ENCODE measurements at places on chromosomes 11 and 22.

DNA sequence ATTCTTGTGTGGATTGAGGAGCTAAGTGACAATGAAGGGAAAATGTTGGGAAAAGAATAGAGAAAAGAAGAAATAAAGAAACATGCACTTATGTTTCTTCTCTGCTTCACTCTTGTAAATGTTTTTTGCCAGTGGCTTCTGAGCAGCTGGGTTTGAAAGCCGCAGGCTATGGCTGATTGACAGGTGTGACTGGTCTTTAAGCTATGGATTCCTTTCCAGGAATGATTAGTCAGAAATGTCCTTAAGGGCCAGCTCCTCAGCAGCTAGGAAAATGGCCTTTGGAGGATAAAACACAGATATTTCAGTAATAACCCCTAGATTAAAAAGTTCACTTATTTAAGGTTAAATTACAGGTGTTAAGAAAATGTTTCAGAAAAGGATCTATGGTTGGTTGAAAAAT is 6.5 kb upstream of the USP28 start:
- DNase-seq = no peak

GRCh38 chr22:29053048-29053702 is 8.5 kb downstream of the C22orf31 start:
- no peak for DNase-seq

DNA sequence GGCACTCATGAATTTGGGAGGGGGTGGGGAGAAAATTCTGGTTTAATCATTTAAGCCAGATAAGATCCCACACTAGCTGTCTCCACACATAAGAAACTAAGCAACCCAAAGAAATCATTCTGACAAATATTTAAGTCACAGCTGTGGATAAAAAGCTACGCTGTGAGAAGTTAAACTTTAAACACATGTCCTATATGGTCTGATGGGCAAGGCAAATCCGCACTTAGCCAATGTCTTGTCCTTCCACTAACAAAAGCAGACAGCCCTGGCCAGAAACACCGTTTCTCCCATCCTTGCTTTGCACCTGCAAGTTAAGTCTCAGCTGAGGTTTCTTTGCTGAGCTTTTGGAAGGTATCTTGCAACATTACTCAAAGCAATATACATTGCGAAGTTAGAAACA is 68.0 kb downstream of the ETS1 start:
- DNase-seq = no peak

DNA sequence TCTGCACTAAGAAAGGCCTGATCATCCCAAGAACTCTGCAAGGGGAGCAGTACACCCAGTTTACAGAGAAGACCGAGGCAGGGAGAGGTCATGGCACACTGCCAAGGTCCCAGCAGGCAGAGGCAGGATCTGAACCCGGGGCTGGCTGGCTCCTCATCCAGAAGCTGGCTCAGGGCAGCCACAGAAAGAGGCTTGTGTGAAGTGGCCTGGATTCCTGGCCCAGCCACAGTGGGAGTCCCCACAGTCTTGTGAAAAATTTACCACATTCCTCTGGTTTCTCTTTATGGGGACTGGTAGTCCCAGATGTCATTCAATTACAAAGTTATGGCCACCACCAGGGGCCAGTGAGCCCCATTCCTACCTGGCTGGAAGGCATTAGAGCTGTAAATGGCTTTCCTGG is 440.5 kb downstream of the MIAT start:
- DNase-seq = no peak

DNA sequence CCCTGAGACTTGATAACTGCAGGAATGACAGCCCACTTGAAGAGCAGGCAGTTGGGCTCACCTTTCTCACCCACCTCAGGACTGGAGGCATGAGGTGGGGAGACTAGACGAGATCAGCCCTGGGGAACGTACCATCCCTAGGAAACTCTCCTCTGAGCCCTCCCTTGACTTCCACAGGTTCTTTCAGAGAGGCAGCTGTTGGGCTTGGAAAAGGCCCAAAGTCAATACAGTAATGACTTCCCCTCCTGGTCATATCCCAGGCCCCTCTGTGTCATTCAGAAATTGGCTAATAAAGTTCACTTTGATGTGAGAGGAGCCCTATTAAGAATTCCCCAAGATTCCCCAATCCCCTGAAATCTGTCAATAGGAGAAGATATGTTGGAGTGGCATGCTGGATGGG is 5.8 kb upstream of the NECTIN1 start:
- no peak for DNase-seq

- DNase-seq = no peak
These were observed 8.3 kb upstream of the RCE1 start for GRCh38 chr11:66834943-66835342.

DNA sequence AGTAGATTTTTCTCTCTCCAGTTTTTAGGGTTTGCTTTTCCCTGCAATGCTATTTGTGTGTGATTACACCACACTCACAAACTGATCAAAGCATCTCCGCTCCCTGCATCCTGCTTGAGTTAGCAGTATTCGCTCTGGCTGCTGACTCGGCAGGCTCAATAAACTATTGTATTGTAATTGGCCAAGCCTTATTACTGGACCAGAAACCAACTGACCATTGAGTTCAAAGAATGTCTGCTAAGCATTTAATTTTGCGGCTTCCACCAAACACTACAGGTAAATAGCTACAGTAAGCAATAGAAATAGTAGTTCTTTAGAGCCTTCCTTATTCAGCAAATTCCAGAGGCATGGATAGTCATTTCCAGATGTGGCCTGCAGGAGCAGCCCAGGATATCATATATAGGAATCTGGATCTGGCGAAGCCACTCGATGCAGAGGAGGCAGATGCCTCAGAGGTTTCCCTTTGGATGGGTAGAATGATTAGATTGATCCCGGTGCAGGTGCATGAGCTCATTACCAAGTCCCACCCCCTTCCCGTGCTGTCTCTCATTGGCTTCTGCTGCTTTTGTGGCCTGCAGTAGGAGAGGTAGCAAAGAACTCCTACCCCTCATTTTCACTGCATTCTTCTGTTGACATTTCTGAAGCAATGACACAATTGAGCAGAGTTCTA is 77.3 kb downstream of the COMMD9 start:
- DNase-seq = no peak

- no peak for DNase-seq
These were observed 104.1 kb upstream of the E2F8 start for GRCh38 chr11:19344661-19345518.

GRCh38 chr11:3834664-3835461 is 5.9 kb downstream of the RHOG start:
- no peak for DNase-seq

DNA sequence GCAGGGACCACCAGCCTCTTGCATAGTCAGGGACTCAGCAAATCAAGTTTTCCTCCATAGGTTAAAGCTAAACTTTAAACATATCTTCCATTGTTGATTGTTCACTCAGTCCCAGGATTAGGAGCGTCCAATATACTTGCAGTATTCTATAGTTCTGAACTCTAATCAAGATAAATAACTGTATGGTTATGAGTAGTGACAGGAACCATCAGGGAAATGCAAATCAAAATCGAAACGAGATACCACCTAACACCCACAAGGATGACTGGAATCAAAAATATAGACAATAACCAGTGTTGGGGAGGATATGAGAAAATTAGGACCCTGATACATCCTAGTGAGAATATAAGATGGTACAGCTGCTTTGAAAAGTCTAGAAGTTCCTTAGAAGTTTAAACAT is 190.0 kb downstream of the ETS1 start:
- DNase-seq = no peak

DNA sequence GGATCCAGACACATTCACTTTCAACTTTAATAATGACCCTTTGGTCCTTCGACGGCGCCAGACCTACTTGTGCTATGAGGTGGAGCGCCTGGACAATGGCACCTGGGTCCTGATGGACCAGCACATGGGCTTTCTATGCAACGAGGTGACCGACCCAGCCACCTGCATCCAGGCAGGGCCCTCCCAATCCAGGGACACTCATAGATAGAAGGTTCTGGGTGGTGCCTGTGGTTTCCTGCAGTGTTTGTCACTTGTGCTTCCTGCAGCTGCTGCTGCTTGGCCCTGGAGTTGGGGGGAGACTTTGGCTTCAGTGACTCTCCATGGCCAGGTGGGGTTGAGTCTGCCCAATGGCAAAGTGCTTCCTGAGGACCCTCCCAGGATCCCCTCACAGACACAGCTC is 7.3 kb downstream of the APOBEC3B start:
- DNase-seq = no peak

- no peak for DNase-seq
These were observed 12.2 kb upstream of the CRKL start for GRCh38 chr22:20904980-20905355.

- DNase-seq = no peak
These were observed 21.9 kb downstream of the MMP13 start for GRCh38 chr11:102933627-102934026.

- DNase-seq = no peak
These were observed 6.6 kb downstream of the NEAT1 start for GRCh38 chr11:65429068-65429681.

- no peak for DNase-seq
These were observed 297.9 kb upstream of the C11orf87 start for GRCh38 chr11:109123816-109124787.

DNA sequence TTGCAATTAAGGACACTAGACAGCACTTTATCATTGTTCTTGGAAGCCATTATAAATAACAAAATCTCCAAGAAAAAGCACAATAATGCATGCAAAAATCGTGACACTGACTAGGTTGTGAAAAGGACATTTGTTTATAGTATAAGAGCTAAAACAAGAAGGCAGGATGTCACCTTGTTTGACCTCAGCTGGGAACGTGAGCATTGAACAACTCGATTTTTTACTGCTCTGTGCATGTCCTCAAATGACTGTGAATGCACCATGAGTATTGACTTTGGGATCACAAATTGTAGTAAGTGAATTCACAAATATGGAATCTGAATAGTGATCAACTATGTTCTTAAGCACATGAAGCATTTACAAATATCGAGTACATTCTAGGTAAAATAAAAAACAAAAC is 35.3 kb upstream of the ARHGAP20 start:
- DNase-seq = no peak

DNA sequence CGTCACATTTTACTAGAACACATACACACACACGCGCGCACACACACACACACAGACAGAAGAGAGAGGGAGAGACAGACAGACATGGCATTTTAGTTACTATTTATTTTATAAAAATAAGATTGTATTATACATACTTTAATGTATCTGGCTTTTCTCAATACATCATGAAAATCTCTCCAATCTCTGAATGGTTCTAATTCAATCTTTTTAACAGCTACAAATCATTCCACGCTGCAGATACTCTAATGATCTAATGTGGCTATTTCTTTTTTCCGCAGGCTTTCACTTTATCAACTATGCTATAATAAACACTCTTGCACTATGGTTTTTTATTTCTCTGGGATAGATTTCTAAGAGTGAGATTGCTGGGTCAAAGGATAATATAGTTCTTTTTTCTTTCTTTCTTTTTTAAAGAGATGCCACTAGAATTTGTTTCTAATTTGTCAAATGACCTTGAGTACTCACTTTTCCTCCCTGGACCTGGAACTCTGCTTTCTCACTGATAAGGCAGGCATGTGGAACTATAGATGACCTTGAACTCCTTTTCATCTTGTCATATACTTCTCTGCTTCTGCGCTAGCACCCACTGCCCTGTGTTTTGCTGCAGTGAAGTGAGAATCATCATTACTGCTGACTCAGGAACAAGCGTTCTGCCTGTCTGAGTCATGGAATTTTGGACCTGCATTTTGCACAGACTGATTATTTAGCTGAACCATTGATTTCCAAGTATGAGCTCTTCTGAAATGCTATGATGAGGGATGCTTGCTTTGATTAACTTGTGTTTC is 4.9 kb upstream of the SLC6A5 start:
- DNase-seq = no peak

DNA sequence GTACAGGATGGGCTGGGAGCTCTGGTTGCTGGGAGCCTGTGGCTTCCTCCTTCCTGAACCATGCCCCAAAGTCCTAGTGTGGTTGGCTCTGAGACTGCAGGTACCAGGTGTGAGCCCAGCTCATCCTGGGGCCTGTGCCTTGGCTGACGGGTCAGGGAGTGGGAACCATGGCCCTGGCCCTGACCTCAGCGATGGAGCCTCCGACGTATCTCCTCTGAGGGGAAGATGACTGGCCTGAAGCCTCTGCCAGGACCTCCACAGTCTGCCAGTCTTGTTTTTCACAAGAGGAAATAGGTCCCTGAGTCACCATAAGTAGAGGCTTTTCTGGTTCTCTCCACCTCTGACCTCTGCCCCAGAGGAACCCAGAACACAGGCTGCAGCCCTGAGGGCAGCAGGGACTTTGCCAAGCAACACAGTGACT is 3.4 kb downstream of the RCE1 start:
- no peak for DNase-seq

GRCh38 chr22:30485362-30485988 is 13.7 kb upstream of the SEC14L3 start:
- peak; percentile 60 for DNase-seq

GRCh38 chr11:99893811-99894210 is 793.3 kb upstream of the ARHGAP42 start:
- no peak for DNase-seq

- no peak for DNase-seq
These were observed 12.3 kb downstream of the MYO7A start for GRCh38 chr11:77140231-77140851.

- DNase-seq = no peak
These were observed 2.9 kb upstream of the BTBD10 start for GRCh38 chr11:13465909-13466371.

DNA sequence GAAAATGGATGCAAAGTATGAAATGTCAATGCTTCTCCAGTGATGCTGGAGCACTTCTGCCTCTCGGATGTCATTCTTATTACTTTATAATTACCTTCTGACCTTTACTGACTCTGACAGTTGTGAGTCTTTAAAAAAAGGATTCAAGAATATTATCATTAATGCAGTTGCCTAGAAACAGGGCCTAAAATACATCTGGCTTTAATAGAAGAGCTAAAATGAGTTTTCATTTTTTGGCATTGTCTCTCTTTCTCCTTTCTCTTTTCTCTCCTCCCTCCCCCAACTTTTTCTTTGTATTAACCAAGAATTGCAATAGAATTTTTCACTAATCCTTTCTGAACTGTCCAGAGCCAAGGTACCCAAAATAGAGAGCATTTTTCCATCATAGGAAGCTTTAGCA is 45.9 kb downstream of the FDX1 start:
- no peak for DNase-seq

DNA sequence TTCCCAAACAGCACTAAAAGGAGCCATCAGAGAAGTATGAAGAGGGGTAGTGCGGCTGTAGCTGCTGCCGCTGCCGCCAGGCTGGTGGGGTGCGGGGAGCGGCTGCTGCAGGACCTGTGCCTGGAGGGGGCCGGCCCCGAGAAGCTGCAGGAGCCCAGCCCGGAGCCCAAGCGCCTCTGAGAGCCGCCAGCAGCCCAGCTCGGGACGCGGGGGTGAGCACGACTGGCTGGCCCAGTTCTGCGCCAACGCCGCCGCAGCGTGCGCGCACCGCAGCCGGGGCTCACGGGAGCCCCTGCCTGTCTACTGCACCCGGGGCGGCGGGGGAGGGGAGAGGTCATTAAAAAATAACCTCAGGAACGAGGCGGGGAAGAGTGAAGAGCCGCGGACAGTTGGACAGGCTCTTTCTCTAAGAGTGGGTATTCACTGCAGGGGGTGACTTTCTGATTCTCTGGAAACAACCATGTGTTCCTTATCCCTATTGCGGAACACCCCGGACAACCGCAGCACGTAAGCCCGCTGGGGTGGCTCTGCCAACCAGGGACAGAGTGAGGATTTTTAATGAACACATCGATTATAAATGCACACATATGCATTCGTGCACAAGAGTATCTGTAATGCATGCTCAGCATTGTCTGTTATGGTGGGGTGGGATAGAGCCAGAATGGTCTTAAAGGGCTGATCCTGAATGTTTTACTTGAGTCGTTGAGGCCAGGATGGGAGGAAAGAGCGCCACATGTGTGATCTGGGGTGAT is 453 bp downstream of the GAS2 start:
- DNase-seq = no peak

Data from stimulated activated CD8-positive, alpha-beta memory T cell treated with anti-CD3 and anti-CD28 coated beads, Interleukin-4, amount 100 ng/mL, for 1 hour (primary cell).